ENCODE measurements at places on chromosomes 12 and 14.
A peak's percentile ranks its signal among the peaks of the same experiment; 100 is the strongest.

- DNase-seq: no peak
- H3K4me1 ChIP-seq: peaks cover 9% of the 10 kb centered on the region
- no peaks in the 10 kb centered on the region for H3K36me3 ChIP-seq
Observed at GRCh38 chr12:113403435-113404415, at the start of gene SDS. TSS of gene SDS (minus strand) at chr12:113403887. CDS start at chr12:113399708, 4,179 bp downstream.

DNA sequence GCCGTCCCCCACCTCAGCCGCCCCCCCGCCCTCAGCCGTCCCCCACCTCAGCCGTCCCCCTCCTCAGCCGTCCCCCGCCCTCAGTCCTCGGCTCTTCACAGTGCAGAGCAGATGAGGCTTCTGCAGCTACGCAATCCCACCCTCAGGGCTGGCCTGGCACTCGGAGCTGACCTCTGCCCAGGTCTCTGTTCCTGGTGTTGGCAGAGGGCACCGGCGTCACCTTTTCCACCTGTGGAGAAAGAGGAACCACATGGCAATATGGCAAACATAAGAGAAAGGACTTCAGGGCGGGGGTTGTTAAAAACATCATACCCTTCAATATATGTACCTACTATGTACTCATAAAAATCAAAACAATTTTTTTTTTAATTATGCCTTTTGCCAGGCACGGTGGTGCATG is 45.8 kb downstream of the MLXIP start:
- no peak overlapping the region for H3K4me3 ChIP-seq
- no peaks in the 10 kb centered on the region for H3K27me3 ChIP-seq
- peaks cover 7% of the 10 kb centered on the region for H3K36me3 ChIP-seq
- H3K4me1 ChIP-seq: peaks cover 53% of the 10 kb centered on the region
- DNase-seq: no peak
- H3K27ac ChIP-seq: no peak overlapping the region

DNA sequence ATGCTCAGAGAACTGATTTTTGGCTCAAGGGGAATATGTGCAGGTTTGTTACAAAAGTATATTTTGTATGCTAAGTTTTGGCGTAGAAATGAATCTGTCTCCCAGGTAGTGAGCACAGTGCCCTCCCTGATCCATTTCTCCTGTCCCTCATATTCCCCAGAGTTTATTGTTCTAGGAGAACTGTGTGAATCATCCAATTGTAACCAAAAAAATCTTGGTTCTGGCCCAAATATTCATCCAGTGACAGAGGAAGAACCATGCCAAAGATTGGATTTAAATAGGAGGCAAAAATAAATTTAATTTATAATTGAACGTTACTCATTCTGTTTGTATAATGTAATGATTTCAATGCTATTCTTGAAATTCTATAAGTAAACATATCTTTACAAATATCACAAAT is 4.8 kb downstream of the CATSPERB start:
- no peaks in the 10 kb centered on the region for H3K36me3 ChIP-seq
- no peaks in the 10 kb centered on the region for H3K27me3 ChIP-seq
- no peak for DNase-seq
- H3K4me1 ChIP-seq: no peaks in the 10 kb centered on the region
- H3K27ac ChIP-seq: no peak overlapping the region

- peak within 1 kb of the TSS; percentile 80 for H3K27ac ChIP-seq
- no peak for DNase-seq
- H3K27me3 ChIP-seq: peaks cover 30% of the 10 kb centered on the region
- peak within 1 kb of the TSS; percentile 80 for H3K4me3 ChIP-seq
- peaks cover 23% of the 10 kb centered on the region for H3K4me1 ChIP-seq
Observed at GRCh38 chr14:105168496-105168978, at the start of gene JAG2. TSS of gene JAG2 (minus strand) at chr14:105168776. CDS start at chr14:105168420, 356 bp downstream.

DNA sequence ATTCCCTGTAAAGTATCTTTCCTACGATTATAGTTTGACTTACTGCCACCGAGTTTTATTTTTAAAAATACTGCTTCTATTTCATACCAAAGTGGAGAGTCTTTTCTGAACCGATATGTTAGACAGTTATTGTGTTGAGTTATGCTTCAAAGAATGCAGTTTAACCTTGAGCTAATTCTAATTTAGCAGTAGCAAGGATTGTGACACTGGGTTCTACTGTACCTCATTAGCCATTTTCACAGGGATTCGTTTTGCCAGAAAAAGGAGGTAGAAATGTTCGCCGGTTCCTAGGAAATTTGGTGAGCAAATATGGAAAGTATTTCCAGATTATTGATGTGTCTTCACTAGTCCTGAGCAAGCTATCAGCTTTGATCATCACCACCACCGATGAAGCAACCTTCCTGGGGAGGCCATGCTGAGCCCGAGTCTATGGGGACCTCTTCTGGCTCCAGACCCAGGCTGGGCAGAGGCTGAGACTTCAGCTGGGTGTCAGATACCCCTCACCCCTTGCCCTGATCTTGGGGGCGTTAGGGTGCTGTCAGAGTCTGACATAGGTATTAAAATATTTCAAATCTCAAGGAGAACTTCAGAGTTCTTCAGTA is 13.6 kb downstream of the GLRX5 start:
- peaks cover 3% of the 10 kb centered on the region for H3K4me1 ChIP-seq
- H3K4me3 ChIP-seq: no peak overlapping the region
- H3K27ac ChIP-seq: no peak overlapping the region

DNA sequence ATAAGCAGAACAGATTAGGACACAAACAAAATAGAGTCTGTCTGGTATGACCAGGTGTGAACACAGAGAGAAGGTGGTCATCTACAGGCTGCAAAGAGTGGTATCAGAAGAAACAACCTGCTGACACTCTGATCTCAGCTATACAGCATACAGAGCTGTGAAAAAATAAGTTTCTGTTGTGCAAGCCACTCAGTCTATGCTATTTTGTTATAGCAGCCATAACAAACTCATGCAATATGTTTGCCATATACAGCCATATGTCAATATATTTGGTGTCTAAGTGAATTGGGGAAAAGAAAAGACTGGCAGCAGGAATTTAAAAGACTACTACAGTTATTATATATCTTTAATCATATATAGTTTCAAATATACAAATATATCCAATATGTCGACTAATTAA is 300.9 kb downstream of the SOX5 start:
- no peak overlapping the region for H3K27ac ChIP-seq

- no peak overlapping the region for H3K4me3 ChIP-seq
- peaks cover 22% of the 10 kb centered on the region for H3K4me1 ChIP-seq
- H3K36me3 ChIP-seq: peaks cover 23% of the 10 kb centered on the region
Observed at GRCh38 chr12:27284751-27285150, 40.7 kb downstream of the STK38L start.

- no peaks in the 10 kb centered on the region for H3K36me3 ChIP-seq
- no peaks in the 10 kb centered on the region for H3K27me3 ChIP-seq
- no peak overlapping the region for H3K27ac ChIP-seq
- DNase-seq: no peak
- no peak overlapping the region for H3K4me3 ChIP-seq
- H3K4me1 ChIP-seq: no peaks in the 10 kb centered on the region
Observed at GRCh38 chr14:38226366-38226765, 18.7 kb downstream of the SSTR1 start.

DNA sequence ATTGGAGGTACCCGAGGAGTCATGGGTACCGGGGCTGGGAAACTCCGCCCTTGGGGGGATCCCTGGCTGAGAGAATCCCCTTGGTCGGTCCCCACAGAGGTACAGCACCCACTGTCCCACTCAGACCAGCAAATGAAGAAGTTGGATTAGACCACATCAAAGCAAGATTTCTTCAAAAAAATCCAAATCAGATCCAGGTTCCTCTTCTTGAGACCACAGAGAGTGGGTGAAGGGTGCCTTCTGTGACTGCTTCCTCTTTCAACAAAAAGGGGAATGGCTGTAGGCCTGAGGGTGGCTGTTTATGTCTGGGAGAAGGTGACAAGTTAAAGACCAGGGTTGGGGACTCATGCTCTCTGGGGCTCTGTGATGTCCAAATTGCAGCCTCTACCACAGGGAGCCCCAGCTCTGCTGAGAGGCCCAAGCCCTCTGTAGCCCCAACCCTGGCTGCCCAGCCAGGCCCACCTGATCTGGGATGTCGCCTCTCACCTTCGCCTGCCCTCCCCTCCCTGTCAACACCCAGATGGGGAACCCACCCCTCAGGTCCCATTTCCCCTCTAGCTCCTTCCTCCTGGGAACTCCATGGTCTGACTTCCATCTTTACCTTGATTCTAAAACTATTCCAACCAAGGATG is 50.9 kb downstream of the ZFP36L1 start:
- peaks cover 84% of the 10 kb centered on the region for H3K4me1 ChIP-seq
- H3K27ac ChIP-seq: peak overlapping the region; percentile 96
- peaks cover 11% of the 10 kb centered on the region for H3K36me3 ChIP-seq
- no peaks in the 10 kb centered on the region for H3K27me3 ChIP-seq

GRCh38 chr14:87387806-87388205 is 605.2 kb downstream of the GALC start:
- H3K36me3 ChIP-seq: no peaks in the 10 kb centered on the region
- no peaks in the 10 kb centered on the region for H3K4me1 ChIP-seq
- H3K27me3 ChIP-seq: no peaks in the 10 kb centered on the region
- H3K4me3 ChIP-seq: no peak overlapping the region
- DNase-seq: no peak

DNA sequence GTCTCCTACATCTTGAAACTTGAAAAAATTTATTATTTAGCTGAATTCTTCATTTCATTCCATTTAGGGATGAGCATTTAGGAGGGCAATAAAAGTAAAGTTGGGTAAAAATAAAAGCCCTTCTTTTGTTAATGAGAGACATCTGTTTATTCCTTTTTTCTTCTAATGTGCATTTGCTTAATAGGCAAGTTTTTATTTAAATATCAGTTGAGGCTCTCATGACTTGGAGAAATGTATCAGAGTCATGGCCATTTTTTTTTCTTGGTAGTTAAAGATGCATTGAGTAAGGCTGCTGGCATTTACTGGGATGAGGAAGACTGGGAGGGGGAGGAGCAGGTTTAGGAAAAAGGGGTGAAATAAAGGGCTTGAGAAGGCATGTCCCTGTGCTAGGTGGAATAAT is 609.9 kb upstream of the TMEM132C start:
- H3K4me3 ChIP-seq: no peak overlapping the region
- DNase-seq: no peak
- no peak overlapping the region for H3K27ac ChIP-seq
- no peaks in the 10 kb centered on the region for H3K27me3 ChIP-seq
- no peaks in the 10 kb centered on the region for H3K36me3 ChIP-seq

DNA sequence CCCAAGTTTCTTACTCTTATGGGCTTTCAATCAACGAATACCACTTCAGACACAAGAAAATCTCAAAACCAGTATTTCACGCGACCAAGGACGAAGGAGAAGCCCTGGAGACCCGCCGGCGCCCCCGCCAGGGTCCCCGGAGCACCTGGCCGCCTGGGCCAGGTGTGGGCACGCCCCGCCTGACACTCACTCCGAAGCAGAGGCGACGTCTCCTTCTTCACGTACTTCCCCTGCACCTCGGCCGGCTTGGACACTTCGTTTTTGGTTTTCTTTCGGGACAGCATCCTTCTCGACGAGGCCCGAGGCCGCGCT is 466 bp downstream of the SAV1 start:
- H3K27ac ChIP-seq: no peak overlapping the region
- no peak overlapping the region for H3K4me3 ChIP-seq
- H3K4me1 ChIP-seq: peaks cover 18% of the 10 kb centered on the region
- peaks cover 15% of the 10 kb centered on the region for H3K36me3 ChIP-seq
- no peaks in the 10 kb centered on the region for H3K27me3 ChIP-seq
- DNase-seq: no peak

DNA sequence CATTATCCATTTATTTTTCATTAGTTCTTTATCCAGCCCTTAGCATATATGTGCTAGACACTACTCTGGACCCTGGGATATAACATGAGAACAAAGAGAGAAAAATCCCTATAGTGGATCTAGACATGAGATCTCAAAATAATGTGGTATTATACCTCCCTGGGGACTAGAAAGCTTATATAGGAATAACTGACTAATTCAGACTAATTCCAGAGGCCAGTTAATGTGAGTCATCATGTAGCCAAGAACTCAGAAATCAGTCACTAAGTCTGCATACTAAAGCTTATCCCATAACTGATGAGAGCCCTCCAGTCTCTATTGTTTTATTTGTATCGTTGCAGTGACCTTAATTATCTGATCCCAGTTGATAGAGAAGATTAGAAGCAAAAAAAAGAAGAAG is 267.1 kb upstream of the RGS6 start:
- peaks cover 6% of the 10 kb centered on the region for H3K4me1 ChIP-seq
- H3K4me3 ChIP-seq: no peak overlapping the region

DNA sequence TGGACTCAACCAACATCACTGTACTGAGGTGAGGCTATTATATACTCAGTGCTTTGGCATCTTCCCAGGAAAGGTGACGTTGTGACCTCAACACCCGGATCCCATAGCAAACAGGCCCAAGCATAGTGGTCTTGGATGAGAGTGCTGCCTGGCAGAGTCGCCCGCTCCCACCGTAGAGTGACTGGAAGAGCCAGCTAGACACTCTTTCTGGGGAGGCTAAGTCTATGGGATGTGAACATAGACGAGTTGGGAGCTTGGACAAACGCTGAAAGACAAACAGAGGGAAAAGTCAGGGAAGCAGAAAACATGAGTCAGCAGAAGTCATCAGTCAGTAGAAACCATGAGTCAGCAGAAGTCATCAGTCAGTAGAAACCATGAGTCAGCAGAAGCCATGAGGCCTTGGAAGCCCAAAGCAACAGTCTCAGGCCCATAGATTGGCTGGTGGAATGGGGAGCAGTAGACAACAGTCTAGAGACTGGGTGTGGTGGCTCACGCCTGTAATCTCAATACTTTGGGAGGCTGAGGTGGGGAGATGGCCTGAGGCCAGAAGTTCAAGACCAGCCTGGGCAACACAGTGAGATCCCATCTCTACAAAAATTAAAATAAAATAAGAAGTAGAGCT is 66.4 kb upstream of the MAP1LC3B2 start:
- H3K27me3 ChIP-seq: no peaks in the 10 kb centered on the region
- peaks cover 4% of the 10 kb centered on the region for H3K36me3 ChIP-seq
- H3K4me1 ChIP-seq: peaks cover 9% of the 10 kb centered on the region
- DNase-seq: no peak
- peak overlapping the region; percentile 2 for H3K4me3 ChIP-seq

GRCh38 chr14:39050389-39050788 is 52.6 kb downstream of the SEC23A start:
- H3K27me3 ChIP-seq: no peaks in the 10 kb centered on the region
- no peak overlapping the region for H3K4me3 ChIP-seq
- H3K4me1 ChIP-seq: peaks cover 12% of the 10 kb centered on the region
- peak overlapping the region; percentile 11 for H3K27ac ChIP-seq
- H3K36me3 ChIP-seq: peaks cover 83% of the 10 kb centered on the region
- DNase-seq: no peak

GRCh38 chr14:99467336-99468078 is 13.2 kb downstream of the SETD3 start:
- H3K36me3 ChIP-seq: peaks cover 24% of the 10 kb centered on the region
- H3K4me1 ChIP-seq: peaks cover 29% of the 10 kb centered on the region
- peak overlapping the region; percentile 43 for H3K4me3 ChIP-seq
- H3K27ac ChIP-seq: no peak overlapping the region
- H3K27me3 ChIP-seq: no peaks in the 10 kb centered on the region
- no peak for DNase-seq

GRCh38 chr12:119781804-119782203 is 95.3 kb downstream of the CIT start:
- peaks cover 2% of the 10 kb centered on the region for H3K36me3 ChIP-seq
- H3K27ac ChIP-seq: no peak overlapping the region
- no peaks in the 10 kb centered on the region for H3K27me3 ChIP-seq
- H3K4me3 ChIP-seq: no peak overlapping the region

- H3K27me3 ChIP-seq: no peaks in the 10 kb centered on the region
- H3K27ac ChIP-seq: no peak overlapping the region
- no peak overlapping the region for H3K4me3 ChIP-seq
- no peaks in the 10 kb centered on the region for H3K4me1 ChIP-seq
- no peak for DNase-seq
- H3K36me3 ChIP-seq: no peaks in the 10 kb centered on the region
Observed at GRCh38 chr14:98144964-98145363, 1127.0 kb downstream of the BCL11B start.

Measured in stimulated activated naive B cell treated with anti-CD40 and anti-IgM and Interleukin-4, amounts not matched to agents 10 μg/mL and 1 μg/mL and 100 μg/mL, for 72 hours (primary cell).